M059J (cell line): ENCODE measurements at places on chromosomes 6 and 20. TPM values are rescaled to one million over a fixed set of nuclear protein-coding genes. Genes with fewer than 3 reads are reported as not detected.

DNA sequence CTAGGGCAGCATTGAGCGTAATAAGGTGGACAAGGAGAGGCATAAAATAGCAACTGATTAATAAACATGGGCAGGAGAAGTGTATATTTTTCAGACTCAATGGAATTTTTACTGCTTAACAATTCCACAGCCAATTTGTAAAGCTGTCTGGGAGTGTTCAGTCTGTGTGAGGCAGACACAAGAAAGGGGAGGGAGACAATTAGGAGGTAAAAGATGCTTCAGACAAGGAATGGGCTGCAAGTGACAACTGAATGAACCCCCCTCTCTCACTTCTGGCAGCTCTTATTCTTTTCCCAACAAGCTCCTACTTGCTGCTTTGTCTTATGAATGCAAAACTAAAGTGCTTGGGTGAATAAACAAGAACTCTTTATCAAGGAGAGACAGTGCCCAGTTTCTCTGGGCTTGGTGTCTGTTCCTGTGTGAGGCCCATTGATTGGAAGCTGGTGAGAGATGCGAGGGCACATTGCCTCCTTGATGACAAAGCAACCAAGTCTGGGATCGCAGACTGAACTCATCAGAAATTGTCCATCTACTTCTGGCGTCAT, 575.3 kb downstream of the RNF144B start:
- DNase-seq, result no peak

DNA sequence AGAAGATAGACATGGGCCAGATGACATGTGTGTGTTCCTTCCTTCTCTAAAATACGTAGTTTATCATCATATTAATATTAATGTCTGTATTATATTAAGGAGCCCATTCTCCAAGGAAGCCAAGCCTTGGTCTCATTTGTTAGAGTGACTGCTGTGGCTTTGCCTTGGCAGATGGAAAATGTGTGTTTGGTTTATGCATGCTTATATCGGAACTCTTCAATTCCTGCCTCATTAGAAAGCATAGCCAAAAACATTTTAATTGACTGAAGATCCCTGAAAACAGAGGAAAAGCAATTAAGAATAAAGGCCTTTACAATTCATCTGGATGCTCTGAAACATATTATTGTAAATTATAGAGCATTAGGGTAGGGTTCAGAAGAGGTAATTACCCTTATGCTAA, 106.4 kb downstream of the COL9A1 start:
- DNase-seq, result no peak

GRCh38 chr6:1077478-1078416, 234.2 kb upstream of the FOXQ1 start:
- DNase-seq, result no peak

GRCh38 chr20:60505423-60505822, 547.2 kb downstream of the CDH26 start:
- no peak for DNase-seq

MAS1 gene
- not detected in 2 replicates for total RNA-seq

DNA sequence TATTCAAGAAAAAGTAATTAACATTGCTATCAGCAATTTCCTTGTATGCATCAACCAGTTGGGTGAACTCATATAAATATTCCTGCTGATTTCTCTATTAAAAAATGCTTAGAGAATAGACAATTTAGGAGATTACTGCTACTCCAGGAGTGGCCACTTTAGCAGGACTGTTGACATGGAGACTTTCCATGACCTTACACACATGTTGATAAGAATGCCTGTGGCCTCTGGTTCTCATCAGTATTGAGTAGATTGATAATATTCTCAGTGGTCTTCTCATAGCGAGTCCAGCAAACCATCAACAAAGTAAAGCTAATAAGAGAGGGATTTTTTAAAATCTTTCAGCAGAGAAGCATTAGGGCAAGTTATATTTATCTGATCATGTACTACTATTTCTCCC, 208.4 kb upstream of the MARCKS start:
- no peak for DNase-seq

SLC22A2 gene
- not detected in 2 replicates for total RNA-seq
